ENCODE measurements at places on chromosomes 11 and 22. TPM values are rescaled to one million over a fixed set of nuclear protein-coding genes. Genes with fewer than 3 reads are reported as not detected.

The OSBPL5 gene
- 33.5 TPM for total RNA-seq

The DUSP8 gene
- 0.72 TPM for total RNA-seq

The TRIM22 gene
- total RNA-seq = 21.7 TPM

The B3GAT1 gene
- under 0.01 TPM for total RNA-seq

The SLC17A6 gene
- not detected for total RNA-seq

The IGSF9B gene
- not detected for total RNA-seq

The BUD13 gene
- total RNA-seq = 7.8 TPM

The ABCC8 gene
- total RNA-seq = not detected

The C11orf91 gene
- not detected for total RNA-seq

The MRGPRE gene
- not detected for total RNA-seq

The FGF3 gene
- total RNA-seq = not detected

The TENM4 gene
- total RNA-seq = under 0.01 TPM

The UCP3 gene
- not detected for total RNA-seq

The ZNF214 gene
- total RNA-seq = 5.8 TPM

The PGA3 gene
- total RNA-seq = not detected

The PLAAT5 gene
- total RNA-seq = 0.16 TPM

The CD248 gene
- total RNA-seq = 180 TPM

The FOLR1 gene
- not detected for total RNA-seq

The TLCD5 gene
- total RNA-seq = 1.1 TPM

The ADM2 gene
- 10.2 TPM for total RNA-seq

The ANKRD49 gene
- total RNA-seq = 15.3 TPM

The MMP12 gene
- total RNA-seq = not detected

The HTR3B gene
- total RNA-seq = not detected

The RABL2B gene
- total RNA-seq = 7.1 TPM

The CCDC188 gene
- 10.1 TPM for total RNA-seq

The RPS19BP1 gene
- total RNA-seq = 97.7 TPM

The RFPL2 gene
- not detected for total RNA-seq

The SAA4 gene
- total RNA-seq = not detected

The LMO2 gene
- 10.3 TPM for total RNA-seq

The TESMIN gene
- total RNA-seq = not detected

The TNNT3 gene
- total RNA-seq = 5.1 TPM

The GLYAT gene
- not detected for total RNA-seq

The APLP2 gene
- total RNA-seq = 508 TPM

The TKFC gene
- 18.6 TPM for total RNA-seq

The ATF4 gene
- 460 TPM for total RNA-seq

The CNTN5 gene
- total RNA-seq = not detected

The VWCE gene
- total RNA-seq = 8.9 TPM

The HTR3A gene
- total RNA-seq = not detected

The ROBO4 gene
- 32.9 TPM for total RNA-seq

The CRYAB gene
- total RNA-seq = 50.5 TPM

The OR2AG1 gene
- not detected for total RNA-seq

The P2RY2 gene
- not detected for total RNA-seq

The DRICH1 gene
- total RNA-seq = not detected

The APOBEC3B gene
- 6.0 TPM for total RNA-seq

The AHNAK gene
- 434 TPM for total RNA-seq

The GP1BB gene
- total RNA-seq = 10.9 TPM

The MUC5B gene
- not detected for total RNA-seq

The SCN3B gene
- 0.49 TPM for total RNA-seq

The DDX6 gene
- 91.4 TPM for total RNA-seq

The CARD18 gene
- not detected for total RNA-seq

The OOSP3 gene
- not detected for total RNA-seq

The CCND1 gene
- total RNA-seq = 69.3 TPM

The MGAT3 gene
- total RNA-seq = 1.8 TPM

The HEPHL1 gene
- total RNA-seq = under 0.01 TPM

Data from cardiac atrium fibroblast (primary cell).